ENCODE measurements at places on chromosomes 6 and 20.

GRCh38 chr20:59569305-59569704 is 35.0 kb upstream of the PHACTR3 start:
- no peak for DNase-seq

- DNase-seq: no peak
Observed at GRCh38 chr20:12762725-12763124, 246.0 kb upstream of the SPTLC3 start.

DNA sequence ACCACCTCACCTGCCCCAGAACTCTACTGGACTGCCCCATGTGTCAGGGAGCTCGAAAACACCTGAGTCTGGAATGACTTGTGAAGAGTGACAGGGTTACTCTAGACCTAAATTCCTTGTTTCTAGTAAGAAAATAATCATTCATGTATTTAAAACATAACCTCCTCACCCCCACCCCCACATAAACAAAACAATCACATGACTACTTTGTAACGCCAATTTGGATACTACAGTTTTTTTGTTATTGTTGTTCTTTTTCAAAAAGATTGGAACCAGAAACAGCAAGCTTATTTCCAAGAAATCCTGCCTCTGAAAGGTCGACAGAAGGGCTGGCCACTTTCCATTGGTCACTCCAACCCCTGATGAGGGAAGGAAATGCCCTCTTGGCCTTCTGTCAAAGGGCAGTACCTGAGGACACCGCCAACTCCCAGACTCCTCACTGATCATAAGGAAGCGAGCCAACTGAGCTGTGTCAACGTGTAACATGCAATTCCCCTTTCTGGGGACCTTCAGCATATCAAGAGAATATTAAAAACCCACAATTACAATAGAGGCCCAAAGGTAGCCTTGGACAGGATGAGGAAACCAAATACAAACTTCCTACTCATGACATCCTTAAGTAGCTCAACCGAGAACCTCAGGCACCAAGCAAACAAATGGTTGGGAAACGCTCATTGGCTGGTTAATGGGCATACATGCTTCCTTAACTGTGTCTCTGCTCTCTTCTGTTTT is 2.6 kb downstream of the MCUR1 start:
- DNase-seq: no peak

DNA sequence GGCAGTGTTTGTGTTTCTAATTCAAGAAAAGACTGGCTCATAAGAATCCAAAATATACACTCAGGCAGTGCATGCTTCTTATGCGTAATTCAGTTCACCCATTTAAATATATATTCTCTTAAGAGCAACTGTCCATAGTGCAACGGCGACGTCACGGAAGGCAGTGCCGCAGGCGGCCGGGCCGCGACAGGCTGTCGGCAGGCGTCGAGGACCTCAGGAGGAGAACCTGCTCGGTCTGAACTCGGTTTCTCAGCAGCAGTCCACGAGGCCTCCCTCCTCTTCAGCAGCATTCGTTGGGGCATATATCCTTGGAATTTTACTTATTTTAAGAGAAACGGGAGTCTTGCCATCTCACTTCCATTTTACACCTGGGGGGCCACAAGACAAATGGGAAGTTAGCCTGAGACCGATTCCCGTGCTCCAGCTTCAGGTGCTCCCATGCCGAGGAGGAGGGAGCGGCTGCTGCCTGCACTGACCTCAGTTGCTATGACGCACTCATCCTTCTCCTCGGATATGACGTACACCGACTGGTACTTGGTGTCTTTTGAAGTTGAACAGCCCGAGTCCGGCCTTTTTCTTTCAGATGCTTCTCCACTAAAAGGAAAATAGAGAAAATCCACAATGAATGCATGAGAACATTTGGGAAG is 8.2 kb downstream of the DLL1 start:
- no peak for DNase-seq

DNA sequence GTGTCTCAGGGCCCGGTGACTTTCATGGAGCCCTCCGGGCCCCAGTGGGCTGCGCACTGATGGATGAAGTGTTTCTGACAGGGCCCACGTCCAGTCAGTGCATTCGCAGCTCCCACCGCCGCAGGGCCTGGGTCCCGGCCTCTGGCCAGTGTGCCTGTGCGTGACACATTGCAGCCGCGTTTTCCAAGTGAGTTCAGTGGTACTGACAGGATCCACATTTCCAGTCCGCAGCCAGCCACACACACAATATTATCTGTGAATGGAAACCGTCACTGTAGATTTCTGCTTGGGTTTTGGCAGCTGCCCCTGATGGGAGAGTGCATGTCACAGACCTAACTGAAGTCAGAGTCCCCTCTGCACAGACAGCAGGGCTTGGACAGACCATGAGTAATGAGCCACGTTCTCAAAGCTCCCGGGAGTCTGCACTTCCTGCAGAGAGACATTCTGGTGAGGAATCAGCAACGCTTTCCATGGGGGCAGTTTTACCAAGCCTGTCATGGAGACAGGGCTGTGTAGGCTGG is 171.4 kb downstream of the MYLK4 start:
- no peak for DNase-seq

DNA sequence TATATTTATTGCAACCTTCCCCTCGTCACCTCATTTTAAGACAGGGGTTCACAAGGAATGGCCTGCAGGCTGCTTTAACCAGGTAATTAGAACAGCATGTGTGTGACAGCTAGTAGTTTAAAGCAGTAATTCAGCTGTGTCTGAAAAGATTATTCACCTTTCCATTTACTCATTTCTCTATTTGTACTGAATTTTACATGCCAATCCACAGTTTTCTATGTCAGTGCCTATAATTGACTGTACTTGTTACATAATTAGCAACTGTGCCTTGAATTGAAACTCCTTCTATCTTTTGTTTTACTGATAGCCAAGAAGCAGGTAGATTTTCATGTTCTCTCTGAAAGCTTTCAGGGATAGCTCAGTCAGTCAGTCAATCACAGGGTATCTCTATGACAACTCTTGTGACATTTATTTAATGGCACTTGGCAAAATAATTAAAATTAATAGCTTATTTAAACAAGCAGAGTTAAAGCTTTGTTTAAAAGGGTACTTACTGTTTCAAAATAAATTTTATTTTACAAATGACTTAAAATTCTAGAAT is 214.0 kb downstream of the ZFAND3 start:
- DNase-seq: no peak

DNA sequence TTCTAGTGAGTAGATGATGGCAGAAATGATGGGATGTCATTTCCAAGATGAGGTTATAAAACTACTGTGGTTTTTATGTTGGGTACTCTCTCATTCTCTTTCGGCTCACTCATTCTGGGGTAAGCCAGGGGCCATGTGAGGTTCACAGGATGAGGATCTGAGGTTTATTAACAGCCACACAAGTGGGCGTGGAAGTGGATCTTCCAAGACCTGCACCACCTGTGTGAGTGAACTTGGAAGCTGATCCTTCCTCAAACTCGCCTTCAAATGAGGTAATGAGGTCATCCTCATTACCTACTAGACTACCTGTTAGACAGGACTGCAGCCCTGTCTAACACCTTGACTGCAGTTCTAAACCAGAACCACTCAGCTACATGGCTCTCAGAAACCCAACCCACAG is 45.1 kb upstream of the TAGAP start:
- DNase-seq: no peak

DNA sequence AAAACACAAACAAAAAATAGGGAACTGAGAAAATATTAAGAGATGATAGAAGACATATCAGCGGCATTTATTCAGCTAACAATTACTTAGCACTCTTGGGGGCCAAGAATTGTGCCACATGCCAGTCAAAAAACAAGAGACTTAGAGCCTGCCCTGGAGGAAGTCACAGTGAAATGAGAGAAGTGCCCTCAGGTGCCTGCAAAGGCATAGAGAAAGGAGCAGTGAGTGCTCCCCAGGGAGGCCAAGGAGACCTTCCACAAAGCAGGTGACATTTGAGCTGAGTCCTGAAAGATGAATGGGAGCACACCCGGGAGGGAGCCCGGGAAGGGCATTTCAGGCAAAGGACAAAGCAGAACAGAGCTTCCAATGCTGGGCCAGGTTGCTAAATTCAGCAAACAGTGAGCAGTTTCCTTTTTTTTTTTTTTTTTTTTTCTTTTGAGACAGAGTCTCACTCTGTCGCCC is 184.7 kb upstream of the JARID2 start:
- DNase-seq: no peak

DNA sequence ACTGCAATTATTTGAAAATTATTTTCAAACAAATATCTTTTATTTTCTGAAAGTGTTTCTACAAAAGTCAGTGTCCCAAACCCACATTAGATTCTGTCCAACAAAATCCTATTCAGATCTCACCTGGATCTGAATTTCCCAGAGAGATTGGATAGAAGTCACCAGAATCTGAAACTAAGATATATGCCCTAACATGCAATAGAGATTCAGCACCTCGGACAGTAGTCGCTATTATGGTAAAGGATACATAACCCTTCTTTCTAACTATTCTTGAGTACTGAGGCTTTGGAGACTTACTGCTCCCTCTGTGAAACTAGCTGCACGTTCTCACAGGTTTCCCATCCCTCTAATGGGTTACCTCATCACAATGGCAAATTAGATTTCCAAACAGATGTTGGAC is 151.4 kb downstream of the ID4 start:
- DNase-seq: no peak

GRCh38 chr6:108309844-108310243 is 15.0 kb downstream of the AFG1L start:
- DNase-seq: no peak

- DNase-seq: no peak
Observed at GRCh38 chr20:52889225-52889624, 82.9 kb upstream of the TSHZ2 start.

- DNase-seq: no peak
Observed at GRCh38 chr20:24580855-24581254, 111.4 kb downstream of the SYNDIG1 start.

GRCh38 chr6:157269261-157269794 is 54.0 kb downstream of the TMEM242 start:
- no peak for DNase-seq

Measured in activated T-helper 1 cell treated with Interleukin-2 at 50 U/mL for 16 hours (primary cell).